KBM-7 (cell line): ENCODE measurements at places on chromosomes 11 and 22.

DNA sequence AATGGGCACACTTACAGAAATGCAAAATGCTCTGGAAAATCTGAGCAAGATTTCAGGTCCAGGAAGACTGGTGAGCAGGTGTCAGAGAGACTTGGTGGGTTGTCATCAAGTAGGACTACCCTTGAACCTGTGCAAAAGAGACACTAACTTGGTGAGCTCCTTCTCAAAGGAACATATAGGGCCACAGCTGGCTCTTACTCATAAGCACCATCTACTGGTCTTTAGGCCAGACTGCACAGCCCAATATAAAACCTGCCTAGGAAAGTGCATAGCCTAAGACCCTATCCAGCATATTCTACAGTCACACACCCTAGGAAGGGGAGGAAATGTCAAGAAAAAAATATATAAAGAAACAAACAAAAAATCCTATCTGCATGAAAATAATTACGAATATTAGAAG is 18.2 kb upstream of the OR10W1 start:
- peak; percentile 35 for DNase-seq

- DNase-seq: no peak
These were observed 124.9 kb downstream of the GALNT18 start for GRCh38 chr11:11496879-11497278.

- peak; percentile 35 for DNase-seq
These were observed 2.9 kb upstream of the ABCC8 start for GRCh38 chr11:17479284-17480214.

- peak; percentile 94 for DNase-seq
These were observed 15.8 kb upstream of the FLI1 start for GRCh38 chr11:128678024-128678423.

DNA sequence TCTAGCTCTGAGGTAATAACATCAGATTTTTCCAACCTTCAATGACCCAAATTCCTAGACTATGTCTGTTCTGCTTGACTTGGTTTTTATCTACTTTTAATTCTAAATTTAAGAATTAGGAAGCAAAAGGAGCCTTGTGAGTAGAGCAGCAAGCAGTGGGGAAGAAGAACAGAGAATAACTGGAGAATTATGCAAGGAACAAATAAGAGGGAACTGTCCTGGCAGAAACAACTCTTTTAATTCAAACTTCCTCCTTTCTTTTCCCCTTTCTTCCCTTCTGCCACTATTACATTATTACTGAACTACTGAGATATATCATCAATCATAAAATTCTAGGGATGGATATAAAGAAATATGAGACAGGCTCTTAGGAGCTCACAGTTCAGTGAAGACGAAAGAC is 276.1 kb downstream of the SBF2 start:
- no peak for DNase-seq

GRCh38 chr22:48397531-48398180 is 1430.0 kb downstream of the BRD1 start:
- DNase-seq: no peak

- DNase-seq: no peak
These were observed 643.6 kb downstream of the ETS1 start for GRCh38 chr11:127943763-127944162.

GRCh38 chr22:48715511-48715910 is 1112.2 kb downstream of the BRD1 start:
- no peak for DNase-seq

DNA sequence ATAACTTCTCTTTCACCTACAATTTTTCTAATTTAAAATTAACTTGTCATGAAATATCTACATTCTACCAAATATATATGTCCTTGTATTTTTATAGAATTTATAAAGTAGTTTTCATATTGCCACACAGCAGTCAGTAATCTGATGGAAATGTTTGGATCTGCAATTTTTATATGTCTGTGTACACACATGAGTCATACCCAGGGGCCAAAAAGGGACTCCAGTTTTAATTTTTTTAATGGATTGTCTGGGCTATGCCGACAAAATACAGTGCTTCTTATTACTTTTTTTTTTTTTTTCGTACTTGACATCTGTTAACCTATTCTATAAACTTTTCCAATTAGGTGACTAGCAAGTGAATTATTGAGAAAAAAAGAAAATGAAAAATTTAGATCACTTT is 6.3 kb downstream of the GUCY1A2 start:
- no peak for DNase-seq

- DNase-seq: no peak
These were observed 961 bp downstream of the KCNA4 start for GRCh38 chr11:30015725-30016412.

DNA sequence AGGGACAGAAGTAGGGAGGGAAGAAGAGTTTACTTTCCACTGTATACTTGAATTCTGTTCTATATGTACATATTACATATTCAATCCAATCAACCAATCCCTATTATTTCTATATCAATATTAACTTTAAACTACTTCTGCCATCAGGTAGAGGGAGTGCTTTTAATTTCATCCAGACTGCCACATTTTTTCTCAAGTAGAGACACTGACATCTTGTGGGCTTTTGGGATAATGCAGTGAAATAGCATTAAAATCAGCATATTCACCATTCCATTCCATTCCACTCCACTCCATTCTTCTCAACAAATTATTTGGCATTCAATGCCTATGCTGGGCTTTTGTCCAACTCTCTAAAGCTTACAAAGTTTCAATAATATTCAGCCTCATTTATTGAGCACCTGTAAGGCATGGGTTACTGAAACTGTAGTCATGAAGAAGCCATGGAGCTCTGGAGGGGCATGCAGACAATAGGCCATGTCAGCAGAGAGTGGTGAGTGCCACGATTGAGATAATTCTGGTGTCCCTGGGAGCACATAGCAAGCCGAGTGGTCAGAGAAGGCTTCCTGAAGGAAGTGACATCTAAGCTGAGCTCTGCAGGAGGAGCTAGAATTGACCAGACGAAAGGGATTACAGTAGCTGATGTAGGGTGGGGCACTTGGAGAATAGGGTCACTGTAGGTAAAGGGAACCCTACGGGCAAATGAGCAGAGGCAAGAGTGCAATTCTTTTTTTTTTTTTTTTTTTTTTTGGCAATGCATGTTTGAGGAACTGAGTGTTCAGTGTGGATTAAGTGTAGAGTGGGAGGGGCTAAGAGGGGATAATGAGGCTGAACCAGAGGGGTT is 12.8 kb upstream of the CLPB start:
- peak; percentile 91 for DNase-seq

GRCh38 chr11:102225689-102226568 is 91.4 kb upstream of the BIRC3 start:
- DNase-seq: no peak

DNA sequence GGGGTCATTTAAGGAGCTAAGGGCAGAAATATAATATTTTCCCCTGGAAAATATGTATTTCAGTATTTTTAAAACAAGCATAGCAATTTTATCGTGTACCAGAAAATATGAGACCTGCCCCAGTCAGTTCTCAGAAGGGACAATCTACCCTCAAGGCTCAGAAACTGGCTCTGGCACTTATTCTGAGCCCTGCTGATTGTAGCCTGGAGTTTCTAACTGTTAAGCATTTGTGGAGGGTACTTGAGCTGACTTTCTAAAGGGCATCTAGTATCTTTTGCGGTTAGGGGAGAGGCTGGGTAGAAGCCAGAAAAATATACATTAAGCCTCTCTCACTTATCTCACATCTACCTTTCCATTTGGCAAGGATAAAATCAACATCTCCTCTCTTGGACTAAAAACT is 71.3 kb upstream of the FSHB start:
- DNase-seq: no peak

- DNase-seq: no peak
These were observed 9.3 kb downstream of the RNH1 start for GRCh38 chr11:497565-498296.
